ENCODE measurements at places on chromosomes 12 and 14.

- no peak for DNase-seq
Observed at GRCh38 chr12:47650469-47650868, 55.4 kb downstream of the RPAP3 start.

- no peak for DNase-seq
Observed at GRCh38 chr14:103031566-103031911, 25.8 kb downstream of the CDC42BPB start.

GRCh38 chr14:24155100-24155499 lies 6.0 kb upstream of the IRF9 start:
- DNase-seq: no peak

DNA sequence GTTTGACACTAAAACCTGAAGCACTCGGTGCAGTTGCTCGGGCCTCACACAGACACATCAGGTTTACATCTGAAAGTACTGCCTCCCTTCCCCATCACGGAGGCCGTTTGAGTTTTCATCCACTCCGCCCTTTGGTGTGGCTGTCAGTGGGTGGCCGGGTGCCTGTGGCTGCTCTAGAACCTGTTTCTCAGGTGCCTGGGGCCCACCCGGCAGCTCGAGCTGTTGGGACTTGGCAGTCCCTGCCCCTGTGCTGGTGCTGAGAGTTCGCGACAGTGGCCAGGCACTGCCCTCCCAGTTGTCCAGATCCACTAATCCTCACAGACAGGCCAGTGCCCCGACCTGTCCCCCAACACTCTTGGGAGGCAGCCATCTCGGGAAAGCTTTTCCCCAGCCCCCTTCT lies 22.4 kb downstream of the XRCC3 start:
- DNase-seq: no peak

DNA sequence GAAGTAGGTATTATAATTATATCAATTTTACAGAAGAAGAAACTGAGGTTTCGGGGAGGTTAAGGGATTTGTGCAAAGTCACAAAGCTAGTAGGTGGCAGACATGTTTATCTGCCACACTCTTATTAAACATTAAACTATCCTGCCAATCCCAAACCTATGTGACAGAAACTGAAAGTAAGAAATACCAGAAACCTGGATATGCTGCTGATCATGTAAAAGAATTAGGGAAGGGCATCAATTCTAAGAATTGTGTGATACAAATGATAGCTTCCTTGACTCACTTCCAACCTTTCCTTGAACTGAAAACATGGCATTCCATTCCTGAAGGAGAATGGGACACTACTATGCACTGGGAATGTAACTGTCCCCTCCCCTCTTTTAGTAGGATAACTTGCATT lies 16.9 kb downstream of the TAOK3 start:
- no peak for DNase-seq
